Endodermal cell (in vitro differentiated cells): ENCODE measurements at places on chromosomes 3 and 15. TPM values are rescaled to one million over a fixed set of nuclear protein-coding genes. Genes with fewer than 3 reads are reported as not detected.

Gene UNC13C
- 6.3 and 7.2 TPM in 2 replicates for total RNA-seq

Gene RPL32
- 1,580 and 1,703 TPM in 2 replicates for total RNA-seq

Gene LRRC2
- 7.6 to 11.2 TPM (median 8.9 TPM) in 3 replicates for total RNA-seq

Gene BCL6
- total RNA-seq, result 3.1 to 7.5 TPM (median 3.9 TPM) in 3 replicates
